ENCODE measurements at places on chromosomes 11 and 22.

DNA sequence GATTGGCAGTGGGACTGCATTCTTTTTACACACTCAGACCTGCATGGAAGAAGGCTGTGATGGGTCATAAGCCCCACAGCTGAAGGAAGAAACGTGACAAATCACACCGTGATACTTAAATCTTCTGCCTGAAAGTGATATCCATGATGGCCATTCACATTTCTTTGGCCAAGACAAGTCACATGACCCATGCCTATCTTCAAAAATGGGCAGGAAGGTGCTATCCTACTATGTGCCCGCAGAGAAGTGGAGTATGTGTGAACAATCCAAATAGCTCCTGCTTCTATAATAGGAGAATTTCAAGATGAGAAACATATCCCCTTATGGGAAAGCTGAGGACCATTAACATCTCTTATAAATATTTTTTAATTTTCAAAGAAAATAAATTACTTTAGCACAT, 56.6 kb upstream of the TEAD1 start:
- no peak for DNase-seq

- DNase-seq, result no peak
Observed at GRCh38 chr11:102116453-102117205, 6.4 kb downstream of the YAP1 start.

- DNase-seq, result peak; percentile 53
Observed at GRCh38 chr11:34358728-34359547, 1.1 kb upstream of the ABTB2 start.

DNA sequence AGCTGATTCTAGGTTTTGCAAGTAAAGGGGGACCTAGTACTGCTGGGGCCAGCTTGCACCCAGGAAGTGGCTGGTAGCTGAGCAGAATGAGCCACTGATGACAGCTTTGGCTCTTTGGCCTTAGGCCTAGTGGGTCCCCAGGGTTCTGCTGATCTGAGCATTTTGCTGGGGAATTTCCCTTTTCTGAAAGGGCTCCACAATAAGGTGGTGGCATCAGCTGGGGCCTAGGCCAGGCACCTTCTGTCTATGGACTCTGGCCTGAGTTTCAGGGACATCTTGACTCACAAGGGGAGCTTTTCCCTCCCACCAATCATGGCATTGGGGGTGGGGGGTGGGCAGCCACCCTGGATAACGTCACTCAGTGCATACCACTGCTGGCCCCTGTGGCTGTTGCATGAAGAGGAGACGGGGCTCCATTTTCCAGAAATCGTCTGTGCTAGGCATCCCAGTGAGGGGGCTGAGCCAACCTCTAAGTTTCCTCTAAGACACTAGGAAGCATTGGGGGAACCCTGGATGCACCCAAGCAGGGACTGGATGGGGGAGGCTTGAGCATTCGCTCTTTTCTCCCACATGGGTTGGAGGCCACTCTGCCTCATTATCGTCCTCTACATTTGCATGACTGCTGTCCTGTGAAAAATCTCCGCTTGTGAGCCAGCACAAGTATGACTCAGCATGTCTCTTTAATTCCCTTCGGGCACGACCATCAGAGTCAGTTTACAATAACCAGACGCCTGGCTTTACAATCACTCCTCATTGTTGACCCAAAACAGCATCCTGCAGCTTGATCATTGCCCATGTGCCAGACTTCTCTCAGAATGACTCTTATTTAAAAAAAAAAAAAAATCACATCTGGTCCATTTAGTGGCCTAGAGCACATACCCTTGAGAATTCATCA, 145.0 kb upstream of the THY1 start:
- no peak for DNase-seq

GRCh38 chr22:26558248-26558895, 31.6 kb downstream of the TPST2 start:
- DNase-seq, result no peak

DNA sequence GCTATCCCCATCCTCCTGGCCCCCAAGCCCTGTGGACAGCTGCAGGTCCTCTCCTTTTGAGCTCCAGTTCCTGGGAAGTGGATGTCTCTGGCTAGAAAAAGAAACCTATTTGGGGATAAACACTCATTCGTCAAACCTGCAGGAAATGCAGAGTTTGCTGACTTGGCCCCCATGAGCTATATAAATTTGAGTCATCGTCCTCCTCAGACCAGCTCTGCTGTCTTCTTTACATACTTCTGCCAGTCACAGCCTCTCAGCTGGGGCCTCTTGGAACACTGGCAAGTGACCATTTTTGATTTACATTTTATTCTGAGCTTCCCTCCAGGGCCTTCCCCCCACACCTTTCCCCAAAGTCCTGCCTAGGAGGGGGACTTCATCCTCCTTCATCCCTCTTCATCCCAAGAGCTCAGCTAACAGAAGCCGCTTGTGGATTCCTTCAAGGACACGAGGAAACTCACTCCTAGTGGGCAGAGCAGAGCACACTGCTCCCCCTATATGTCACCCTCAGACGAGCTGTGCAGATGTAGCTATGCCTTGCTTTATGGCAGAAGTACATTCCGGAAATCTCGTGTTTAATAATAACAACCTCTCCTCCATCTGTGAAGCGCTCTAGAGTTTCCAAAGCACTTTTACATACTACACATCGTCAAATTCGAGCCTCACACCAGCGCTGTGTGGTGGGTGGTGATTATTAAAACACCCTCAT, 131.8 kb downstream of the FEZ1 start:
- no peak for DNase-seq
